Muscle of arm (tissue), 14 donors: ENCODE measurements at places on chromosomes 16 and 17.

DNA sequence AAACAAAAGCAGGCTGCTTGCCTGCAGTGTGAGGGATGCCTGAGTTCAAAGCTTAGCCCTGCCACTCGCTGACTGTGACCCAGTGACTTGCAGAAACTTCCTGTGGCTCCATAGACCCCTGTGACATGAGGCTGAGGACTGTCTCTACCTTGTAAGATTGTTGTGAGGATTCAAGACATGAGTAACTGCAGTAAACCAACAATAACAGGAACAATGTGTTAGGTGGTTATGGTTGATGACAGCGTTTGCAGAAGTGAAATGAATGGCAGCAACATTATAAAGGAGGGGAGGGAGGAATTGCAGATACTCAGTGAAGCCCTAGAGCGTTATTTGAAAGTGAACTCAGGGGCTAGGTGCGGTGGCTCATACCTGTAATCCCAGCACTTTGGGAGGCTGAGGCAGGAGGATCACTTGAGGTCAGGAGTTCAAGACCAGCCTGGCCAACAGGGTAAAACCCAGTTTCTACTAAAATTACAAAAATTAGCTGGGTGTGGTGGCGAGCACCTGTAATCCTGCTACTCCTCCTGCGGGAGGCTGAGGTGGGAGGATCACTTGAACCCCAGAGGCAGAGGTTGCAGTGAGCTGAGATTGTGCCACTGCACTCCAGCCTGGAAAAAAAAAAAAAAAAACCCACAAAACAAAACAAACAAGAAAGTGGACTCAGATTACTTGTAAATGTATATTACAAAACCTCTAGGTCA lies 33.5 kb upstream of the EMP2 start:
- DNase-seq = no peak

DNA sequence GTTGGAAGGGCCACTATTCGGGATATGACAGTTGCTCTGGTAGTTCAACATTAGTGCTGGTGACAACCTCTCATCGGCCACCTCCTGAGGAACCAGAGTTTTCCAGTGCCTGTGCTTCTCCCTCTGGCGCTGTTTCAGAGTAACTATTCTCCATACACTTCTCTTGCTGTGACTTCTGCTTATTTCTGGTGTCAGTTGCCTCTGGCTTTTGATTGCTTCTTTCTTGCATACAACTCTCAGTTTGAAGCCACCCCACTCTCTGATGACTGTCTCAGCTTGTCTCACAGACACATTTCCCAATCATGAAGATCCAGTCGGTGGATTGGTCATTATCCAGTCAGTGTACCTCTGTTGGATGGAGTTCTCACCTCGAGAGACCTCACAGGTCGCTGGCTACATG lies 3.4 kb upstream of the TM4SF5 start:
- no peak for DNase-seq

DNA sequence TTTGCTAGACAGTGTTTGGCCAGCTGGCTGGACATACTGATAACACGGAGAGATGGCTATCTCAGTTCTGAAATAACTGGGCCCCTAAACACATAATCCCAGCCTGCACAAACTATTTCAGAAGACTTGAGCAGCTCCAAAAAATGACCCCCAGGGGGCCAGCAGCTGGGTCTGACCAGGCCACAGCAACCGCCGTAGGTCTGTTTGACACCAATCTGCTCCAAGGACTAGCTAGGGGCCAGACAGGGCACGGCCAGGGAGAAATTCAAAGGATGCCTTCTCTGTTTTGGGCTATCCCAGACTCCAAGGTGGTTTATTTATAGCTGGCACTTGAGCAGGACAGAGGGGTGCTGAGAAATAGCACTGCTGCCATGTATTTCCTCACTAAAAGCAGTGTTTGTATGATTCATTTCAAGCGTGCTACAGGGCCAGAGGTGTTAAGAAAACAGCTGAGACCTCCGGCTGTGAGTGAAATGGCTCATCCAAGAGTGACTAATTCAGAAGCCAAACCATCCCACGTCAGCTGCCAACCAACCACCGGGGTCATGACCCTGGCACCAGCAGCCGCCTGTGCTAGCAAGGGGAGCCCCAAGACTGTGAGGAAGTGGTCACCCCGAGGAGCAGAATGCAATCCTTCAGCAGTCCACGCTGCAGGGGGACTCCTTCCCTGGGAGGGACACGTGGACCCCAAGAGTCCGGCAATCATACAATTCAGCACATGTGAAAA lies 5.7 kb downstream of the GGA2 start:
- no peak for DNase-seq

DNA sequence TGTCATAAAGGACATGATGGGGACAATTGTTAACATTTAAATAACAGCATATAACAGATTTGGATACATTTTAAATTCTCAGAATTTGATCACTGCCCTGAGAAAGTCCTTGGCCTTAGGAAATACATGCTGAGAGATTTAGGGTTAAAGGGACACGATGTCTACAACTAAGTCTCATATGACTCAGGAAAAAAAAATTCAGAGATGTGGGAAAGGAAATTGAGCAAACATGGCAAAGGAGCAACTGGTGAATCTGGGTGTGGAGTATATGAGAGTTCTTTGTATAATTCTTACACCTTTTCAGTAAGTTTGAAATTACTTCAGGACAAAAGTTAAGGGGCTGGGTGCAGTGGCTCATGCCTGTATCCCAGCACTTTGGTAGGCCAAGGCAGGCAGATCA lies 18.2 kb downstream of the MPP3 start:
- no peak for DNase-seq

- DNase-seq = no peak
These were observed 78.9 kb upstream of the EEF2KMT start for GRCh38 chr16:5176505-5176904.

- no peak for DNase-seq
These were observed 19.5 kb upstream of the RBFOX1 start for GRCh38 chr16:7313170-7313569.
